ENCODE measurements at places on chromosomes 1 and 21.

GRCh38 chr21:22880573-22880972 is 1882.4 kb downstream of the NCAM2 start:
- DNase-seq = no peak

- no peak for DNase-seq
Measured at GRCh38 chr21:34726627-34727337, 58.0 kb downstream of the CLIC6 start.

GRCh38 chr1:203401199-203401877 is 50.4 kb upstream of the FMOD start:
- no peak for DNase-seq

- DNase-seq = no peak
Measured at GRCh38 chr1:75053207-75053606, 81.0 kb upstream of the LHX8 start.

GRCh38 chr1:170670802-170671628 is 7.1 kb downstream of the PRRX1 start:
- DNase-seq = peak; percentile 89

DNA sequence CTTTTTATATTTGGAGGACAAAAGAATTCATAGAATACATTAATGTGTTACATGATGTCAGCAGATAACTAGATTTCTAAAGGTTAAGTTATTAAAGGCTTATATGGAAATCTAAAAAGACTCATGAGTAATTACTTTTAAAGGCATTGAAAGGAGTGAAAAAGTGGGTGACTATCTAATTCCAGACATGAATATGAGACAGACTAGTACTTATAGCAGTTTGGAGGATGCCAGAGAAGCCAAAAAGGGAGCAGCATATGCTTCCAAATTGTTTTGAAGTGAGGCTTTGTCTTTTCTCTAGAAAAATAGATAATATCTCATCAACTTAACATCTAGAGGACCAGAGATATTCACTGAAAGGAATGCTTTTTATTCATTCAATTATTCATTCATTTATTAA is 275.5 kb upstream of the CACYBP start:
- DNase-seq = no peak

DNA sequence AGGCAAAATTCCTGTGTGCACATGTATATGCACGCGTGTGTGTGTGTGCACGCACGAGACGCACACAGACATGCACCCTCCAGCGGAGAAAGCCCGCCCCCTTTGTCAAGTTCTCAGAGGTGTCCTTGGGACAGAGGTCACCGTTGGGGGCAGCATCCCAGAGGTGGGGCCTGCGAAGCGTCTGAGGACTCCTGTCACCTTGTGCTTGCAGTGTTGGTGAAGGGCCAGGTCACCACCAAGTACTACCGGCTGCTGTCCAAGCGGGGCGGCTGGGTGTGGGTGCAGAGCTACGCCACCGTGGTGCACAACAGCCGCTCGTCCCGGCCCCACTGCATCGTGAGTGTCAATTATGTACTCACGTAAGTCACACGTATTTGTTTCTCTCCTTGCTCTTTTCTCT is 42.6 kb downstream of the SIM2 start:
- DNase-seq = no peak

DNA sequence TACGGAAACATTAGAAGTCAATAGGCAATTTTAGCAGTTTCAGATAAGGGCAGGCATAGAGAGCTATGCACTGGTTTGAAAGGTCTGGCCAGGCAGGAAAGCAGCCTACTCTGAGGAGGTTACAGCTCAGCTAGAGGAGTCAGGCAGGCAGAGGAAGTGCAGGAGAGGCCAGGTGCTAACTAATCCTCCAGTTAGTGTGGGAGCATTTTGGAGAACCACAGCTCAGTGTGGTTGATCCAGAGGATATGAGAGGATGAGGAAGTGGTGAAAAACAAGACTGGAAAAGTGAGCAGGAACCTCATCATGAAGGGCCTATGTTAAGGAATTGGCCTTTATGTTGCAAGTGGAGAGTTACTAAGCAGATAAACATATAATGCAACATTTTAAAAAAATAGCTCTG is 282.4 kb upstream of the SGIP1 start:
- DNase-seq = no peak

GRCh38 chr21:45460011-45460565 is 55.1 kb downstream of the COL18A1 start:
- DNase-seq = no peak

GRCh38 chr1:212683357-212683722 is 16.3 kb downstream of the BATF3 start:
- DNase-seq = no peak

DNA sequence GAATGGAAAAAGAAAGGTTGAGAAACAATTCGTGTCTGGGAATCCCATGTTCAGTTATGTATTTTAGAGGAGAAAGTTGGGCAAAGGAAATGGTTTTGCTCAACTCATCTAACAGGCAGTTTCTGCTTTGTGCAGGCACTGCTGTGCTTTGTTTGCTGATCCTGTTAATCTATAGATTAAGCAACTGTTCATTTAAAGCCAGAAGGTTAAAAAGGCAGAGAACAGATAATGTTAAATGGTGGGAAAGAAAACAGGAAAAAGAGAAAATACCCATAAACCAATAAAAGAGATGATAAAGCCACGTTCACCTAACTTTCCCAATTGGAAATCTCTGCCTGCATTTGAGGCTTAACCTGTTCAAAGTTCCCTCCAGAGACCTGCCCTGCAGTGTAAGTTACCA is 70.0 kb downstream of the APP start:
- no peak for DNase-seq

GRCh38 chr1:200242110-200243041 is 167.5 kb downstream of the ZNF281 start:
- no peak for DNase-seq

- DNase-seq = peak; percentile 52
Measured at GRCh38 chr1:165288350-165289120, 68.0 kb downstream of the LMX1A start.

GRCh38 chr1:202073206-202073605 is 49.5 kb upstream of the GPR37L1 start:
- no peak for DNase-seq

DNA sequence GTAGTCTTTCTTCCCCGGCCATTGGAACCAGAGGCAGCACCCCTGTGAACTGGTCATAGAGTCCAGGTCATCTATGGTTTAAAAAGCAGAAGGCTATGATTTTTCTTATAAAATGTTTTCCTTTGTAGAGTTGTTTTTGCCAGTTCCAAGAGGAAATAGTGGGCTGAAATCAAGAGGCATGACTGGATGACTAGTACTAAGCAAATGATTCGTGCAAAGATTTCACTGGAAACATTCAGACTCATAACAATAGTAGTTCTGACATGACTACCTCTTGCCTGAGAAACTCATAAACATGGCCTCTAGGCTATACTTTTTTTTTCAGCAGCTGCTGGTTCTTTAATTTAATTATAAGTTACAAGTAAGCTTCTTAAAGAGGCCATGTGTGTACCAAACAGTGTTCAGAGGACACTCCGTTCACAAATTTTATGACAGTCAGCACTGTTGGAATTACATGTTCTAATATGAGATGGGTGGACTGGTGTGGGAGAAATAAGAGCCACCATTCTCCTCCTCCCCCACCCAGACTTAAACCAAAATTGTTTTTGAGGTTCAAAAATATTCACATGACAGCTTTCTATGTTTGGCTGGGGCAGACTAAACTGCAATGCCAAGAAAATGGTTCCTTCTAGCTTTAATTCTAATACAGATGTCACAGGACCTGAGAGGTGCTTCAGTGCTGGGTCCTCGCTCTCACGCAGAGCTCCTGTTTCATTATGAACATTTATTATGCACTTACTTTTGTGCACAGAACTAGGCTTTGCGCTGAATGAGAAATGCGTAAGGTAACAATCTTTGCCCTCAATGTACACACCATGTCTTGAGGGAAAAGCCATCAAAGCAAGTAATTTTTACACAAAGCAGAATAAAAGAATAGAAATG is 147.5 kb downstream of the ZC3H11B start:
- no peak for DNase-seq

DNA sequence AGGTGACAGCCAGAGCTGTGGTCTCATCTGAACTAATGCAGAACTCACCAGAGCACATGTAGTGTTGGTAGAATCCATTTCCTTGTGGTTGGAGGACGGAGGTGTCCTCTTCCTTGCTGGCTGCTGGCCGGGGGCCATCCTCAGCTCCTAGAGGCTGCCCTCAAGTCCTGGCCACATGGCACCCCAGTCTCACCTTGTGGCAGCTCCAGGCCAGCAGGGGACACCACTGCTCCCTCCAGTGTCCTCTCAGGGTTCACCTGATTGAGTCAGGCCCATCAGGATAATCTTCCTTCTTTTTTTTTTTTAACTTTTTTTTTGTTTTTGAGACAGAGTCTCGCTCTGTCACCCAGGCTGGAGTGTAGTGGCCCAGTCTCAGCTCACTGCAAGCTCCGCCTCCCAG is 2.9 kb downstream of the KCNE1 start:
- no peak for DNase-seq

GRCh38 chr1:92466683-92467352 is 19.9 kb downstream of the GFI1 start:
- DNase-seq = no peak

GRCh38 chr1:211605603-211606331 is 26.8 kb upstream of the SLC30A1 start:
- no peak for DNase-seq

DNA sequence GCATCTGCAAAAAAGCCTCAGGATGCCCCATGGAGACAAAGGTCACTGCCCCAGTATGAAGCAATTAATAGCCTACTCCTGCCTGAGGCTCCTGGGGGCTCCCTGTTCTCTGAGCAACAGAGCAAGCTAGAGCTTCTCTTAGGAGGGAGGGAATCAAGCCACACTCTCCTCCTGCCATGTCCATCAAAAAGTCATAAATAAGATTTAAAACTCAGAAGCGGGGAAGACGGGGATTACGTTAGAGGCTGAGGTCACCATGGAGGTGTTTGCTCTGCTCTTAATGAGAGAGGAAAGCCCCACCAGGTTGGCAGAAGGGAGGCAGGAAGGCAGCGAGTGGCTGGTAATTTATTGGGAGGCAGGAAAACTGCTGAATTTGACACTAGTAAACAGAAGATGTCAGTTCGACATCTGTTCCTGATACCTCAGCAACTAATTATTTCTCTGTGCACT is 98.4 kb upstream of the TNR start:
- DNase-seq = no peak

DNA sequence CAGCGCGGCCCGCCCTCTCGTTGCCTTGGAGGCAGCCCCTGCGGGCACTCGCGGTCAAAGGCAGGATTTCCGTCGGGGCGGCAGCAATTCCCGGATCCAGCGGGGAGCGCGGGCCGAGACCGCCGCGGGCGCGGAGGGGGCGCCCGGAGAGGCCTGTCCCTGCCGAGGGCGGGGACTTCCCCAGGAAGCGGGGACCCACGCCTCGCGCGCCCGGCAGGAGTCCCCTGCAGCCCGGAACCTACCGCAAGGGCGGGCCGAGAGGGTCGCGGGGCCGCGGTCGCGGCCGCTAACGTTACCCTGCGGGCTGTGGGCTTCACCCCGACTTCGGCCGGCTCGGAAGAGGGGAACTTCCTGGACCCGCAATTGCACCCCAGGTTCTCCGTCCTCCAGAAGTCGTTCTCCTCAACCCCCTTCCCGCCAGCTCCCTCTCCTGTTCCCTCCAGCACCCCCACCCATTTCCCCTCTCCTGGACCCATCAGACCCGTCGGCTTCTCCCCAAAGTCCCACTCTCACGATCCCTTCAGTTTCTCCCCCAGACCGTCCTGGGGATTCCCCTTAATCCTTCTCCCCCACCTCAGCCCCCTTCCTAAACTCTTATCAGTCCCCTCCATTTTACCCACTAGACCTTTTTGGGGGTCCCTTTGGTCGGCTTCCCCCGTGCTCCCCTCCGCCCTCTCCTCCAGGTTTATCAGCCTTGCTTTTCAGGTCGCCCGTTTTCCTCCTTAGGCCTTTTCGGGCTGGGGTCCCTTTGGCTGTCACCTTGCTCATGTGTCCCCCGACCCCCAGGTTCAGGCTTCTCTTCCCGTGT is 604 bp downstream of the FGR start:
- DNase-seq = peak; percentile 60

GRCh38 chr1:114062477-114063099 is 83.3 kb downstream of the OLFML3 start:
- DNase-seq = no peak

GRCh38 chr1:93056214-93056613 is 22.9 kb upstream of the MTF2 start:
- no peak for DNase-seq

- DNase-seq = no peak
Measured at GRCh38 chr1:60589916-60590315, 492.4 kb upstream of the NFIA start.

- no peak for DNase-seq
Measured at GRCh38 chr1:58067082-58067481, 479.4 kb downstream of the OMA1 start.

DNA sequence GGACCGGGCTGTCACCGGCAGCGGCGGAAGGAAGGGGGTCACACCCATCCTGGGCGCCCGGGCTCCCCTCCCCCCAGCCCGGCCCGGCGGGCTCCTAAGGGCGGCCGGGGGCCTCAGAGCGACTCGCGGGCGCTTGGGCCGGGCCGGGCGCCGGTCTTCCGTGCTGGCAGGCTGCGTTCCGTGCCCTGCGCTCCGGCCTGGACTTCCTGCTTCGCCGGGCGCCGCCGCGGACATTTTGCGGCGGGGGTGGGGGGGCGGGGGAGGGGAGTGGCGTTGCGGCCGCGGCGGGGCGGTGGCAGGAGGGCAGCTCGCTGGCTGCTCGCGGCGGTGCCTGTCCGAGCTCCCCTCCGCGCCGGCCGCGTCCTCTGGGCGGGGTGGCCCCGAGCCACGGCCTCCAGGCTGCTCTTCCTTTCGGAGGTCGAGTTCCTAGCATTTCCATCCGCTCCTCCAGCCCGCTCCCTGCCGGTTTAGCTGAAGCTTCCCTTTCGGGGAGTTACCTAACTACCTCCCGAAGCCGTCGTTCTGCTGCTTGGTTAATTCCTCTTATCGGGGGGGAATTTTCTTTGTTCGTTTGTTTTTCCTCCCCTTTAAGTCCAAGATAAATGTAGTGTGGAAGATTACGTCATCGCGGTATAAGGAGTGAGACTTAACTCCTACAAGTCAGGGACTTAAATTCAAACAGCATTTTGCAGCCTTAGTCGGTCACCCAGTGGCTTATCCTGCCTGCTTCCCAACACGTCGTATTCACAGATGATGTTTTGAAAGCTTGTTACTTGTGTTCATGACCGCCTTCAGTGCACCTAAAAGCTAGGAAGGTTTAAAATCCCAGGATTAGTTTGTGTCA is 730 bp downstream of the CDC42 start:
- peak; percentile 85 for DNase-seq

- DNase-seq = no peak
Measured at GRCh38 chr1:175150596-175151319, 41.8 kb downstream of the KIAA0040 start.

- DNase-seq = peak; percentile 69
Measured at GRCh38 chr1:208219659-208220282, 24.4 kb downstream of the PLXNA2 start.

DNA sequence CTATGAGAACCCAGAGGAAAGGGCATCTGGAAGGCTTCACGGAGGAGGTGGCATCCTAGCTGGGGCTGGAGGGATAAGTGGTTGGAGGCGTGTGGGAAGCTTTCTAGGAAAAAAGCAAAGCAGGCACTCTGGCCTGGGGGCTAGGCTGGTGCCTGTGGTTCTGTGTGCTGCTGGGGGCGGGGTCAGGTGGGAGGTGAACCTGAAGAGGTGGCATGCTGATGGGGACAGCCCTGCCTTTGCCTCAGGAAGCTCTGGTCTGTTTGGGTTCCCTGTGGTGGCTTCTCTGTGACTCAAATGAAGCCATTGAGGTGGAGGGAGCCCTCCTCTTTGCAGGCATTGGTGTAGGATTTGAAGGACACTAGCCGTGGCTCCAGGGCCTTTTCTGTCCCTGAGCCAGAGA is 221.6 kb upstream of the POU3F1 start:
- no peak for DNase-seq

- no peak for DNase-seq
Measured at GRCh38 chr1:61556631-61557030, 168.3 kb downstream of the TM2D1 start.

All from right forelimb (tissue), 1 donor.